ENCODE measurements at places on chromosomes 5 and 9.

GRCh38 chr9:100111235-100111634, 12.2 kb downstream of the INVS start:
- peak; percentile 58 for DNase-seq

DNA sequence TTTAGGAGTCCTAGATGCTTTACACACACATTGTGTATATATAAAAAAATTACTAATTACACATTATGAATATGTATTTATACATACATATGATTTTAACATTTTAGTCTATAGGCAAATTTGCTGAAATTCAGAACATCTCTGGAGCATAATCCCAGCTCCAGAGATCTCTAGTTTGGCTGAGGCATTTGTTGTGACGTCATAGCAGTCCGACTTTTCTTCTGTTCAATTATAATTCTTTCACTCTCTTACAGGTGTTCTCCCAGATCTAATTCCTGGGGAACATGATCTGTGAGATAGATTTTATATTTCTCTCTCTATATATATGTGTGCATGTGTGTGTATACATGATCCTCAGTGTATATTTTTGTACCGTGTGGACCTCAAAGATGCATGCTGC, 1876.2 kb downstream of the EFNA5 start:
- no peak for DNase-seq

DNA sequence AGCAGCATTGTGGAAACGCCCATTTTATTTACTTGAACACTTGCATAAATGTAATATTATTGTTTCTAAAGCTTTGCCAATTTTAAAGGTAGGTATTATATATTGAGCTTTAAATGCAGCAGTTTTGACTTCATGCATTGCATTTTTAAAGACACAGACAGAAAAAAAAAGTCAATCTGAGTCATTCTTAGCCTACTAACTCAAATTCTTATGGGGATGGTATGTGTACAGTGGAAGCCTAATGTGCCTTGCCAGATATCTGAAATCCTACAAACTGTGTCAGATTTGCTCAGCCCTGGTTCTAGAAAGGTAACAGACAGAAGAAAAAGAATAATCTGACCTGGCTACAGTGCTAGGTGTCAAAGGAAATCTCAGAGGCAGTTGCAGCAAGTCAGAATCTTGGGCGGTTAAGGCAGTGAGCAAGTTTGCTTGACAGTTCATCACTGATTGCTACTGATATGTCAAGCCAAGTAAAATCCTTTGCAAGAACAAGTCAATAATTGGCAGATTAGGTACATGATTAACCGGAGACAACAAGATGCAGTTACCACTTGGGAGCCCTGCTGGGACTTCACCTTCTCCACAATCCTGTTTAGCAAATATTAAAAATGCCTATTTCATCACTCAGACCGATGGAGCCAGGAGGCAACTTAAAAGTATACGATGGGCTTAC, 224.8 kb upstream of the WWC1 start:
- no peak for DNase-seq

DNA sequence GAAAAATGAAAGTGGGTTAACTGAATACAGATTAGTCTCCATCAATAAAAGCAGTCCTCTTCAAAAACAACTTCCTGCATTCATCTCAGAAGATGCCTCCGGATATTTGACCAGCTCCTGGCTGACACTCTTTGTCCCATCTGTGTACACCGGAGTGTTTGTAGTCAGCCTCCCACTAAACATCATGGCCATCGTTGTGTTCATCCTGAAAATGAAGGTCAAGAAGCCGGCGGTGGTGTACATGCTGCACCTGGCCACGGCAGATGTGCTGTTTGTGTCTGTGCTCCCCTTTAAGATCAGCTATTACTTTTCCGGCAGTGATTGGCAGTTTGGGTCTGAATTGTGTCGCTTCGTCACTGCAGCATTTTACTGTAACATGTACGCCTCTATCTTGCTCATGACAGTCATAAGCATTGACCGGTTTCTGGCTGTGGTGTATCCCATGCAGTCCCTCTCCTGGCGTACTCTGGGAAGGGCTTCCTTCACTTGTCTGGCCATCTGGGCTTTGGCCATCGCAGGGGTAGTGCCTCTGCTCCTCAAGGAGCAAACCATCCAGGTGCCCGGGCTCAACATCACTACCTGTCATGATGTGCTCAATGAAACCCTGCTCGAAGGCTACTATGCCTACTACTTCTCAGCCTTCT, 16.6 kb downstream of the F2R start:
- DNase-seq = no peak

DNA sequence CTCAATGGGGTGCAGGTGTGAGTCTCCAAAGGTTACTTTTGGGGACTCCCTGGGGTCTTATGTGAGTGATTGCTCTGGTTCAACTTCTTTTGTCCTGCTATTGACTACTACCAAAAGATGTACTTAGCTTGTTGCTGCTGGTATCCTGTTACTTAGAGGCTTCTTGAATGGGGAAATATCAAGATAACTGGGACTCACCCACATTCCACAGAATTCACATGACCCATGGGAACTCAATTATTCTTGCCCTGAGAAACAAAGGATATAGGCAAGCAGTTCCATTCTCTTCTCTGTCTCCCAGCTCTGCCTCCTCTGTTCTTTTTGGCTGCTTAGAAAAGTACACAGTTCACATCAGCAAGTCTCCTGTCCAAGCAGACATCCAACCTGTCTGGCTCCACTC, 105.9 kb downstream of the UNC13B start:
- no peak for DNase-seq

GRCh38 chr5:107955321-107955720, 284.6 kb upstream of the EFNA5 start:
- DNase-seq = no peak

- DNase-seq = no peak
Measured at GRCh38 chr5:149782895-149783586, 52.9 kb downstream of the PPARGC1B start.

DNA sequence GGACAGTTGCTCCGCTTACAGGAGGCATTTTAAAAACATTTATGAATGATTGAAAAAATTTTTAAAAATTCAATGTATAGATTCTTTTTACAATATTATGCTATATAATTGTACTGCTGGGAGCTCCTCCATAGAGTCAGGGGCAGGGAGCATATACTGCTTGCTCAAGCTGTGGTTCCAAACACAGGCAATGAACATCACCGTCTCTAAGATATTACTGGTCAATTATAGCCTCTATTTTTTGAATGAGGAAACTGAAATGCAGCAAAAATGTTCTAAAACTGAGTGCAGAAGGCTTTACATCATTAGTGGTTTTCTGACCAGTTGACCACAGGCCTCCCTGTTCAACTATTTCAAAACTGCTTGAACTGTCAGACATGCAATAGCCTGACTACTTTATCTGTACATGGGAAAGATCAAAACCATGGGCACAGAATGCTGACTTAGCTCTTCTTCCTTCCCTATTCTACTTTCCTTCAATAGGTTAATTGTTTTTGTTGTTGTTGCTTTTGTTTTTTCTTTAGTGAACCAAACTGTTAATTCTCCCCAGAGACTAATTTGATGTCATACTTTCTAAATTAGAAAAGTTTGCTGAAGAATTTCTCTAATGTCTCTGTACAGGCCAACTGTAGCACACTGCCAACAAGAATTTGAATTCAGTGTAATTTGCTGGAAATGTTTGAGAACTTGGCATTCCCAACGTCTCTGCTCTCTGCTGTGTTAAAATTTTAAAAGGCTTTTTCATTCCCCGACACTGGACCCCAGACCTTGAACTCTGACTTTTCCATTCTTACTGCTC, 107.6 kb upstream of the MPDZ start:
- peak; percentile 30 for DNase-seq

GRCh38 chr9:93116072-93116961, 17.7 kb downstream of the NINJ1 start:
- DNase-seq = peak; percentile 75

GRCh38 chr9:136551401-136552116, 5.7 kb upstream of the NOTCH1 start:
- peak; percentile 97 for DNase-seq

DNA sequence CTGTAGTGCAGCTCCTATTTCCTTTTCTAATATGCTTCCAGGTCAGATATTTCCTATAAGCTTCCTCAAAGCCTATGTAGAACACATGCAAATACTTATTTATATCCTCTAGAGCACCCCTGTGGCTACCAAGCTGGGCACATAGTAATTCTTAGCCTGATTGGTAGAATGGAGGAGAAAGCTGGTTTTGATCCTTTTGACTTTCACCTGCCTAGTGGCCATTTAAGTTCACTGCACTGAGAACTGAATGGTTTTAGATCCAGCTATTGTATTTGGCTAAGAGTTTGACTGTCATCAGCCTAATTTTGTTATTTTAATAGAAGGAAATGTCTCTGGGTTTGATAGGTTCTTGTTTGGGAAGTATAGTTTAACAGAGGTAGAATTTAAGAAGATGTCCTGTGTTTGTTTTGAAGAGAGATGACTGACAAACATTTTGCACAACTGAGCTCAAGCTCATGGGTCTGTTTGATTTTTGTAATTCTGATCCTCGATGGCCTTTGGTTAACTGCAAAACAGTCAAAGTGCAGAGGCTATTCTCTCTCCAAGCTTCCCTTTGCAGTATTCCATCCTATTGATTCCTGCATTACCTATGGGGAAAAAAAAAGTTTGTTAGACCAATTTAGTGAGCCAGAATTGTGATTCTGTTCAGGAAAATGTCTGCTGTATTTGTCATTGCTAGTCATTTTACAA, 85.4 kb downstream of the KCNN2 start:
- DNase-seq = no peak

GRCh38 chr9:133144142-133144903, 19.4 kb downstream of the GBGT1 start:
- peak; percentile 78 for DNase-seq

DNA sequence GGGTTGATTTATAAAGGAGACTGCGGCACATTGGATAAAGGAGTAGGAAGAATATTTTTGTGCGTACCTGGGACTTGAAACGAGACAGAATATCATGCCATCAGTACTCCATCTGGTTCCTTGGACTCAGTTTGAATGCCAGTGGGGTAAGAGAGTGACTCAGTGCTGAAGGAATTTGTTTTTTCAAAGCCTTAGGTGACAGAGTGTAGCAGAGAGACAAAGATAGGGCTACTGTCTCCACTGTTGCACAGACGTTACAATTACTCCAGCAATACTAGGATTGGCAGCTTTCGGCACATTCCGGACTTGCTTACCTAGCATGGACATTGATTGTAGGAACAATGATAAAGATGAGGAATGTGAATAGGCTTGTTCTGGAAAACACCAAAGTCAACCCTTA, 250.7 kb downstream of the KCTD16 start:
- peak; percentile 7 for DNase-seq

DNA sequence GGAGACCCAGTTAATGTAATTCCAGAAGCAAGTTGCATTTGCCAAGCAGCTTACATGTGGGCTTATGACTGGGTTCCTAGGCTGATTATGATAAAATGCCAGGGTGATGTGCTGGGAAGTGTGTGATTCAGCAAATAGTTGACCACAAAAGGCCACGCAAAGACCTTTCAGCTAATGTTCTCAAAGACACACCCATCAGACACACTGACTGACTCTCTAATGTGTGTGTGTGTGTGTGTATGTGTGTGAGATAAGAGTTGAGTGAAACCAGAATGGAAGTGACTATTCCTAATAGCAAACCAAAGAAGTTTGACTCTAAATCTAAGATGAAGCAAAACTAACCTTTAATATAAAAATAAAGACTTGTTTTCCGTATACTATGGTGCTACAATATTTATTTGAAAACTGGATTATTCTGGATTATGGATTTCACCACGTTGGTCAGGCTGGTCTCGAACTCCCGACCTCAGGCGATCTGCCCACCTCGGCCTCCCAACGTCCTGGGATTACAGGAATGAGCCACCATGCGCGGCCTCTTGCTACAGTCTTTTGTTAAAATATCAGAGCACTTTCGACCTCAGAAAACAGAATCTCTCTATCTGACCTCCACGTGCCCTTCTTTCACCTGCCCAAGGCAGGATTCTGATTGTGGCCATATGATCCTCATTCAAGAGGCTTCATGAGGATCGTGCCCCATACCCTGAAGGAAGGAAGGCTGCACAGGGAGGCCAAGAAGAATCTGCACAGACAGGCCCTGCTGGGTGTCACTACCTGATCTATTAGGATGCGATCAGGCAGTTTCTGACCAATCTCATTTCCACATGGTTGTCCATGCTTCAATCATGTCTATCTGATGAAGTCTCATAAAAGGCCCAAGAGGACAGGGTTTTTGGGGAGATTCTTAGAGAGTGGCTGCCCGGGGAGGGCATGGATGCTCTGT, 75.6 kb downstream of the USP20 start:
- DNase-seq = peak; percentile 91

DNA sequence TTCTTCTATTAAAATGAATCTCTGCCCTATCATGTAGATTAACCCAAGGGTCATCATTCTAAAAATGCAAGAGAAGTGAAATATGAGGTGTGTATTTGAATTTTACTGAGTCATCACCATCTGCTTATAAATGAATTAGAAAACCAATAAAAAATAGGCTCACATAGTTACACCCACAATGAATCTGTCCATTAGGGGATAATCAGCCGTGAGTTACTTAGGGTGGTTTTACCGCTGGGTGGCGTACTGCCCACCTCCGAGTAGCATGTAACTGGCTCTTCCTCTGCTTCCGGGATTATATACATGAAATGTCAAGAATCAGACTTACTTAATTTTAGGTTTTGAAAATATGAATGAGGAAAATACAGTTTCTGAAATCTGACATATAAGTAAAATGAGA, 332.9 kb upstream of the CCNG1 start:
- DNase-seq = no peak

DNA sequence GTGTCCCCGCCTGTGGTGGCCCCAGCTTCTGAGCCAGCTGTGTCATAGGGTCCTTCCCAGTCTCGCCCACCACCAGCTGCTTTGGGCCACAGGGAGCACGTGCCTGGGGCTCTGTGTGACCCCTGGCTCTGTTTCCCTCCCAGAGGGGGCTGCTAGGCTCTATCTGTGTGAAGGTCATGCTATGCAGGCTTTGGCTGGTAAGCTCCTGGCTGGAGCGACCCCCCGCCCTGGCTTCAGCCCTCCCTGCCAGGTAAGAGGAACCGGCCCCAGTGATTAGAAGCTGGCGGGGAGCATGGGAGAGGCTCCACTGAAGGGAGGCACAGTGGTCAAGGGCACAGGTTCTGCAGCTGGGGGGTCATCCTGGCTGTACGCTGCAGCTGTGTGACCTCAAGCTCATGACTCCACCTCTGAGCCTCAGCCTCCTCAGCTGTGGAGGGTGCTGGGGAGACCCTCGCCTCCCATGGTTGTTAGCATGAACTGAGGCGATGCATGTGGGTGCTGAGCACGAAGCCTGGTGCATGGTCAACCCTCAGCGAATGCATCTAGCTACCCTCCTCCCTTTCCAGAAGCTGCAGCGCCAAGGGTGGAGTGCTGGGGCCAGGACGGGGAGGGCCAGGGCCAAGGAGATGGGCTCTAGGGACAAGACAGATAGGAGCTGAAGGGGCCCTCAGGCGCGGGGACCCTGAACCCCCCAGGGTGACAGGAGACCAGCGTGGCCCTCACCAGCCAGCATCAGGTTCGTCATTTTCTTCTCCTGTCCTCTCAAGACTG, 163.8 kb upstream of the MVB12B start:
- DNase-seq = no peak

DNA sequence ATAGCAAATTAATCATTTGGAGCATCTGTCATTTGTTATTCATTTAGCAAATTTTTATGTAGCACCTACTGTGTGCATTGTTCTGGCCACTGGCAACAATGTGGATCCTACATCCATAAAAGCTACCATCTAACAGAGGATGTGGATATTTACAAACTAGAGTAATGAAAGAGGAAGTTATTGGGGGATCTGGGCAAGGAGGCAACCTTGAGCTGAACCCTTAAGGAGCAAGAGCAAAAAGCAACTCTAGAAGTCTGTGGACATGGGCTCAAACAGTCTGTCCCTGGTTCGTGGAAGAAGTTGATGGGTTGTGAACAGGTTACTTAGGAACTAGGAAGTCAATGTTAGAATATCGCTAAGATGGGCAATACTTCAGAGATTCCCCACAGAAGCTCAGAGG, 259.9 kb downstream of the SYK start:
- no peak for DNase-seq

GRCh38 chr9:8391132-8391531, 591.6 kb upstream of the DMAC1 start:
- DNase-seq = no peak

Measured in hepatic stellate cell (primary cell).